ENCODE measurements at places on chromosomes 11 and 22.
A peak's percentile ranks its signal among the peaks of the same experiment; 100 is the strongest.

- peak; percentile 29 for DNase-seq
Observed at GRCh38 chr11:114077482-114078305, 18.2 kb downstream of the ZBTB16 start.

DNA sequence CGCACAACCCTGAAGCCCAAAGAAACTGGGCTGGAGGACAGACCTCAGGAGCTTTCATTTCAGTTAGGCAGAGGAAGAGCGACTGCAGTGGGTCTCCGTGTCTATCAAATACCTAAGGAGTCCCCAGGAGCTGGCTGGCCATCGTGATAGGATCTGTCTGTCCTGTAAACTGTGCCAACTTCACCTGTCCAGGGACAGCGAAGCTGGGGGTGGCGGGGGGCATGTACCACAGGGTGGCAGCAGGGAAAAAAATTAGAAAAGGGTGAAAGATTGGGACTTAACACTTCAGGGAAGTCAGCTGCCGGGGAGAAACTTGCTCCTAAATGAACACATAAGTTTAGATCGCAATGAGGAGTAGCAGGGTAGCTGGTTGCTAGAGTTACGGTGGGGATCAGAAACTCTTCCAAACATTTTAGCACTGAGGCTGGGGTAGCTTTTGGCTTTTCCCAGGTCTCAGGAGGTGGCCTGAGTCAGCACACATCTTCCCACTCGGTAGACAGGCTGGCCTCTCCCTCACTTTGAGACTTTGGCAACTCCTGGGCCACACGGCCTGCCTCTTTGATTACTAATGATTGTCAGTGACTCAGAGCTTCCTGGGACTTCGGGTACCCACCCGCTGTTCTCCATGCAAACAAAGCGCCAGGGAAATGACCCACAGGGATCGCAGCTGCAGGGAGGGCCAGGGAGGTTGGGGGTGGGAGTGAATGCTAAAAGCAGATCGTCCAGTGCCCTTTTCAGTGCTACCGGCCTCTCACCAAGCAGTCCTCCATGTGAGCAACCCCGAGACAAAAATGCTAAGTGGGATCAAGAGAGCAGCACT lies 2.9 kb upstream of the MTFP1 start:
- peak; percentile 28 for DNase-seq

- DNase-seq = peak; percentile 54
Observed at GRCh38 chr11:95068549-95068948, 1.8 kb downstream of the SRSF8 start.

DNA sequence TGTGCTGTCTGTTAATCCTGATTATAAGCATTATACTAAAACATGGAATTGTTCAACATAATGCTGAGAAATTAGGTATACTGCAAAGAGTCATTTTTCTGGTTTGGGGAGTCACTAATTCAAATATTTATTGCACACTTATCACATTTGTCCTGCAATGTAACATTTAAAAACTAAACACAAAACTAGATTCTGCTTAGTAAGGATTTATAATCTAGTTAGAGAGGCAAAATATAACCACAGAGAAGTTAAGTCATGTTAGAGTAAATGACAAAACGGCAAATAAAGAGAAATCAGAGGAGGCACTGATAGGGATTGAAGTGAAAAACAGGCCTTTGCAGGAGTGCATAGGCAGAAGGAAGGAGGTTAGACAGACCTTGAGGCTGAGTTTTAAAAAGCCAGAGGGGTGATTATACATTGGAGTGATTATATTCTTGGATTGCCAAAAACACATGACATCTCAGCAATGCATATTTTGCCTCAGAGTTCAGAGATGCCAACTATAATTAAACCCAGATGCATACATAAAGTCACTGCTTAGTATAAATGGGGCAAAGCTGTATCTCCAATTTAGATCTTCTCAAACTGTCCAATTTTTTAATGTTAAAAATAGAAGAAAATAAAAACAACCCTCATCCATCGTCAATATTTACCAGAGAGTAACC lies 49.7 kb downstream of the CCDC34 start:
- no peak for DNase-seq

DNA sequence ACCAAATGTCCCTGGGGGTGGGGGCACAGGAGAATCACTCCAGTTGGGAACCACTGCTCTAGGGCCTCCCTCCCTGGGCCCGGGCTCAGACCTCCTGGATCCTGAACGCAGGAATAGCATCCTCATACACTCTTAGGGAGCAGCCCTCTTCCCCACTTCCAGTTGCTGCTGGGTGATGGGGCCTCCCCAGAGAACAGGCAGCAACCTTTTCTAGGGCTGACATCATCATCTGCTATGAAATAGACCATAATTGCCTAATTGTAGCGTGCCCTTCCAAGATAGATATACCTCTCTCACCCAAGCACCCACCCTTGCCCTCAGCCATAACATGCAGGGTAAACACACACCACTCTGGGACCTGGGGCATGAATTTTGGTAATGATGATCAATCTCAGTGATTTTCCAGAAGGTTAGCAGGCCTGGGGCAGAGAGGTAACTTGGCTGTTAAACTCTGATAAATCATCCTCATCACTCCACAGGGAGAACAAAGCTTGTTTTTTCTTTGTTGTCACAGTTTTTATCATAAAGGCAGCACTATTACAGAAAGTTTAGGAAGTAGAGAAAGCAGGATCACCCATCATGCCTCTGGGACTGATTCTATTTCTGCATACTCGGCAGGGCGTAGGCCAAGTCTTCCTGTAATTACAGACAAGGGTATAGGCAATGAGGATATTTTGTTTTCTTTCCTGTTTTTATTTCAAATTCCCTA lies 88.3 kb upstream of the PRDM11 start:
- DNase-seq = no peak
